Thyroid gland (tissue), 4 donors: ENCODE measurements at places on chromosomes 5 and 9. TPM values are rescaled to one million over a fixed set of nuclear protein-coding genes. Genes with fewer than 3 reads are reported as not detected.

- no peak for DNase-seq
- H3K27me3 ChIP-seq = no peaks in the 10 kb centered on the region
- H3K4me1 ChIP-seq = peaks cover 2% of the 10 kb centered on the region
- H3K27ac ChIP-seq = no peak overlapping the region
- H3K4me3 ChIP-seq = no peak overlapping the region
These were observed 46.1 kb downstream of the S1PR3 start for GRCh38 chr9:89037346-89037745.

DNA sequence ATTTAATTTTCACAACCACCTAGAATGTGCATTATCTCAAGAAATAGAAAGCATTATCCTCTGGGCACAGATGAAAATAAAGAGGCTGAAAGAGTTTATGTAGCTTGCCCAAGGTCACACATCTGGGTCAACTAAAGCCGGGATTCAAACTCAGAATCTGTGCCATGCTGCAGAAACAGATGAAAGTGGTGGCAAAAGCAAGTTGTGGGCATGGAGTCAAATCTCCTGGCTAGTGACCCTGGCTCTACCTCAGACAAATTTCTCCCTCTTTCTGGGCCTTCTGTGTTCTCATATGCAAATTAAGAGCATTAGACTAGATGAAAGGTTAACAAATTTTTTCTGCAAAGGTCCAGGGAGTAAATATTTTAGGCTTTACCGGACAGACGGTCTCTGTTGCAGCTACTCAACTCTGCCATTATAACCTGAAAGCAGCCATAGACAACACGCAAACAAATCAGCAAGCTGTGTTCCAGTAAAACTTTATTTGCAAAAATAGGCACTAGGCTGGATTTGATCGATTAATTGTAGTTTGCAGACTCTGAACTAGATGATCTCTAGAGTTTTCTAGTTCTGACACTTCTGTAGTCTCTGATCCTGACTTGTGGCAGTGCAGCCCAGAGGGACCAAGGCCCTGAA, 6.0 kb upstream of the ADRA1B start:
- H3K27ac ChIP-seq = no peak overlapping the region
- H3K4me1 ChIP-seq = peaks cover 17% of the 10 kb centered on the region
- H3K4me3 ChIP-seq = no peak overlapping the region
- H3K27me3 ChIP-seq = no peaks in the 10 kb centered on the region
- no peaks in the 10 kb centered on the region for H3K36me3 ChIP-seq

- no peaks in the 10 kb centered on the region for H3K27me3 ChIP-seq
- DNase-seq = no peak
- H3K36me3 ChIP-seq = no peaks in the 10 kb centered on the region
- H3K4me1 ChIP-seq = no peaks in the 10 kb centered on the region
- H3K4me3 ChIP-seq = no peak overlapping the region
These were observed 86.2 kb downstream of the PSAT1 start for GRCh38 chr9:78383130-78383529.

The EIF4E1B gene
- total RNA-seq = not detected

The ACSL6 gene
- total RNA-seq = 1.1 TPM

DNA sequence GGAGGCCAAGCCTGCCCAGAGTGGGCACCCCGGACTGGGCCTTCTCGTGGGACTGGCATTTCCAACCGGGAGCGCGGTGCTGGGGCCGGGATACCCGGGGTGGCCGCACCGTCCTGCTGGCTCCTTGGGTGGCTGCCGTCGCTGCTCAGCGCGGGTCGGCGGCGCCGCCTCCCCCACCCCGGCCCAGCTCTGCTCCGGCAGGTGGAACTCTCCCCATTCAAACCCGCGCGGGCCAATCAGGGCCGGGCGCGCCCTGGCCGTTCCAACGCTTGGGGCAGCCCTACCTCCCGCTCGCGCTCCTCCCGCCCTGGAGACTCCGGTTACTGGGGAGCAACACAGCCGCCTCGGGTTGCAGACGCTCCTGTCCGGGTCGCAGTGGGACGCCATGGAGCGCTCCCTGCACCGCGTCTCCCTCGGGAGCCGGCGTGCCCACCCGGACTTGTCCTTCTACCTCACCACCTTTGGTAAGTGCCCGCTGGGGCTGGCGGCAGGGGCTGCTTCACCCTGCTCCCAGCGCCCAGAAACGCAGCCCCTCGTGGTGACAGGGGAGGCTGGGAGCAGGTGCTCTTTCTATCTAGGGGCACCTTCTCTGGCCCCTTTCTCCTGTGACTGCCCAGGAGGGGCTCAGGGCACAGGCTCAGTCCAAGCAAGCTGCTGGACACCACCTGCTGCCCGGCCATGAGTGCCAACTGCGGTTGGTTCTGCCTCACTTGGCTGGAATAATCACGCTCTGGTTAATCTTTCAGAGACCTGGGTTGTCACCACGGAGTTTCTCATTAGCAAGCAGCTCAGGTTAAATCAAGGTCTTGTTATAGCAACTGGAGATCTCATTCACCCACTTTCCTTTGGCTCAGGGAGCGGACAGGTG, at the start of gene RGS3:
TSS of gene RGS3 (plus strand) at position 310 of the 868 bp plus-strand sequence. CDS start at position 386, 76 bp downstream.
- peaks cover 12% of the 10 kb centered on the region for H3K4me1 ChIP-seq
- DNase-seq = peak; percentile 89
- no peaks in the 10 kb centered on the region for H3K36me3 ChIP-seq
- H3K27me3 ChIP-seq = no peaks in the 10 kb centered on the region

DNA sequence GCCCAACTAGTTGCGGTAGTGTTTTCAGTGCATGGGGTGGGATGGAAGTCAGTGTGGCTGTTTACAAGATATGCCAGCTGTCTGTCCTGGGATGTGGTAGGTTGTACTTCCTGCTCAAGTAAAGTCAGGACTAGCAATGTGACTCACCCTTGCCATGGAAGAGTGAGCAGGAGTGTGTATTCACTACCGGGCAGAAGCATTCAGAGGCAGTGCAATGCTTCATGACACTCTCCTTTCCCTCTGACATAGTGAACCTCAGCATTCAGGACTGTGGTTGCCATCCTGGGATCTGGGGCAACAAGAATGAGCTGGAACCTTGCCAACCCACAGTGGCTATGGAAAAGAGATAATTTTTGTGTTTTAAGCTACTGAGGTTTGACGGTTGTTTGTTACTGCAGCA, 68.9 kb downstream of the BOD1 start:
- H3K27me3 ChIP-seq = no peaks in the 10 kb centered on the region
- no peak overlapping the region for H3K27ac ChIP-seq
- DNase-seq = peak; percentile 23
- no peaks in the 10 kb centered on the region for H3K36me3 ChIP-seq
- no peak overlapping the region for H3K4me3 ChIP-seq
- H3K4me1 ChIP-seq = no peaks in the 10 kb centered on the region

GRCh38 chr9:17082343-17083064, 52.3 kb upstream of the CNTLN start:
- DNase-seq = no peak
- H3K27me3 ChIP-seq = no peaks in the 10 kb centered on the region
- no peaks in the 10 kb centered on the region for H3K36me3 ChIP-seq
- no peak overlapping the region for H3K4me3 ChIP-seq
- no peak overlapping the region for H3K27ac ChIP-seq
- no peaks in the 10 kb centered on the region for H3K4me1 ChIP-seq

DNA sequence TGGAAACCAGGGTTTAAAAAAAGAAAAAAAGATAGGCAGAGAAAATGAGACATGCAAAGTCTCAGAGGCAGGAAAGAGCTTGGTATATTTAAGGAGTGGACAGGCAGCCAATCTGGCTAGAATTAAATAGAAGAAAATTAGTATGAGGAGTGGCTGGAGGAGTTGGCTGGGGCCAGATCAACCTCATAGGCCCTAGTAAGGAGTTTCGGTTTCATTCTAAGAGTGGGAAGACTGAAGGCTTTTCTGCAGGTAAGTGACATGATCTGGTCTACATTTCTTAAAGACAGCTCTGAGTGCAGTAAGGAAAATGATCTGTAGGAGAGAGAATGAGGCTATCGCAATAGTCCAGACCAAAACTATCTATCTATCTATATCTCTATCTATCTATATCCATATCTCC, 27.5 kb downstream of the ADRB2 start:
- H3K27me3 ChIP-seq = no peaks in the 10 kb centered on the region
- H3K36me3 ChIP-seq = no peaks in the 10 kb centered on the region
- H3K4me1 ChIP-seq = peaks cover 16% of the 10 kb centered on the region
- DNase-seq = no peak

DNA sequence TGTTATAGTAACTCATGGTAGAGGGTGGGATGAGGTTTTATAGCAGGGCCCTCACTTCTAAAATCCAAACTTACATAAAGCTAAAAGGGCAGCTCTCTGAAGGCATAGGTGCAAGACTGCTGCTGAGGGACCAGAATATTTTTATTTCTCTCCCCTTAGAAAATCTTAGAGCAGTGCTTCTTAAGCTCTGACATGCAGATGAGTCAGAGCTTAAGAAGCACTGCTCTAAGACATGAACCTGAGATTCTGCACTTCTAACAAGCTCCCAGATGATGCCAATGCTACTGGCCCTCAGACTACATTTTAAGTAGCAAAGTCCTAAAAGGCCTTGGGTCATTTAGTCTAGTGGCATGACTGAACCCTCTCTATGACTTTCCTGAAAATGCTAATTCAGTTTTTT, 97.6 kb upstream of the SPRY4 start:
- DNase-seq = no peak
- no peaks in the 10 kb centered on the region for H3K27me3 ChIP-seq
- no peaks in the 10 kb centered on the region for H3K4me1 ChIP-seq
- H3K36me3 ChIP-seq = no peaks in the 10 kb centered on the region

DNA sequence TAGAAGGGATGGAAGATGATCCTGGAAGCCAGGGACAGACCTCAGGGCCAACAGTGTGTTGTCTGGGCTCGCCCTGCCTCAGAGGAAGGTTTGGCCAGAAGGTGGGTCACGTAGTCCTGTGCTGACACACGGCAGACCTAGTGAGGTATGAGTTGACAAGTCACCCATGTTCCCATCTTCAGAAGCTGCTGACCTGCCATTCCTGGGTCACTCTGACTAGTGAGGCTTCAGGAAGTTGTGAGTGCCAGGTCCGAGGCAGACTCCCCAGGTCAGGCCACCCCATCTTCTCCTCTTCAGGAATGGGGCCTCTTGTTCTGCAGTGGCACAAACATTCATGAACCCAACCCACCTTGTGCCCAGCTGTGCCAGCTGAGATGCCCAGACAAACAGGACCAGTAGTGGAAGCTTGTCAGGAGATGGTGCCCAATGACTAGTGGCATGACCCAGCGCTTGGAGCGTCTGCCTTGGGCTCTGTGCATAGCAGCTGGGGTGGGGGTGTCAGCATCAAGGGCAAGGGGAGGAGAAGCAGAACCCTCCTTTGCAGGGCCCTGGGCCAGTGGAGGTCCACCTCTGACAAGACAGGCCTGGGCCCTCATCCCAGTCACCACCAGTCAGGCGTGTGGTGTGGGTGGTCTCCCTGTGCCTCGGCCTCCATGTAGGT, 16.8 kb upstream of the ANGPTL2 start:
- H3K4me3 ChIP-seq = no peak overlapping the region
- H3K4me1 ChIP-seq = peaks cover 28% of the 10 kb centered on the region
- no peaks in the 10 kb centered on the region for H3K36me3 ChIP-seq
- no peaks in the 10 kb centered on the region for H3K27me3 ChIP-seq
- DNase-seq = no peak

The LCN9 gene
- total RNA-seq = not detected
